ENCODE measurements at places on chromosomes 7 and 10.
A peak's percentile ranks its signal among the peaks of the same experiment; 100 is the strongest.

- DNase-seq: no peak
These were observed 179.9 kb downstream of the SEMA3E start for GRCh38 chr7:83469076-83469475.

GRCh38 chr10:49598164-49598856 lies 11.8 kb upstream of the SLC18A3 start:
- DNase-seq: no peak

GRCh38 chr7:36203071-36203790 lies 50.2 kb downstream of the EEPD1 start:
- no peak for DNase-seq

DNA sequence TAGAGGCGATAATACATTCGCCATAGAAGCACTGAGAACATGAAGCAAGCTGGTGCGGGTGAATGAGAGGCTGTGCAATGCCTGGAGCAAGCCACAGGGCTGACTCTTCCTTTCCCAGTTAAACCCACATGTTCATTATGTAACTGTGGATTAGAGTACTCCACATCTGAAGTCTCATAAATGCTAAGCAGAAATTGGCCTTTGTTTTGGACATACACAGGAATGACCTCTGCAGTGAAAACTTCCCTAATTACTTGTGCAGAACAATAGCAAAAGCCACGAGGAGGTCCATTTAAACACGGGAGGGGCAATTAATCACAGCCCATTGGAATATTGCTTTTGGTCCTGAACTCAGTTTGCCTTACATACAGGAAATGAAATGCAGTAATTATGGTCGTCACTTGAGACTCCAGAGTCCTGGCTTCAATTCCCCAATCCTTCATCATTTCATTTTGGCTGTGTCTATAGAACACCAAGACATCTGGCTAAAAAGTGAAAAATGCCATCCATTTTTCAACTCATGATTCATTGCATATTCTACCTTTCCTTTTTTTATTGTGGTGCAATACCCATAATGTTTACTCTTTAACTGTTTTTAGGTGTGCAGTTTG lies 78.7 kb upstream of the CXCL12 start:
- peak; percentile 50 for DNase-seq

- DNase-seq: no peak
These were observed 905.8 kb upstream of the AUTS2 start for GRCh38 chr7:68692511-68692910.

DNA sequence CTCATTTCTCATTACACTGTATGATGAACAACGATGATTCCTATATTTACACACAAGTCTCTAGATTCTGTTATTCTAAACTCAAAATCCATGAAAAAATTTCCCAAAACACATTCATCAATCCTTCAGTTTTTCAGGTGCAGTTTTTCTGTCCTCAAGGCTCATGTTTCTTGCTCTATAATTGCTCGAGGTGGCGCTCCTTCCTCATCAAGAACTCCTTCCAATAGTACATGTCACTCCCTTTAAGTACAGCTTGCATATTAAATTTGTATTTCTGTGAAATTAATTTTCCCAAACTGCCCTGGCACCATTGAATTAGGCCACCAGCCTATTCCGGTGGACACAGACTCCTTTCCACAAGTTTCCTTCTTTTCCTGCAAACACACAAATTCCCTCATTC lies 188.7 kb upstream of the MINDY3 start:
- DNase-seq: no peak

DNA sequence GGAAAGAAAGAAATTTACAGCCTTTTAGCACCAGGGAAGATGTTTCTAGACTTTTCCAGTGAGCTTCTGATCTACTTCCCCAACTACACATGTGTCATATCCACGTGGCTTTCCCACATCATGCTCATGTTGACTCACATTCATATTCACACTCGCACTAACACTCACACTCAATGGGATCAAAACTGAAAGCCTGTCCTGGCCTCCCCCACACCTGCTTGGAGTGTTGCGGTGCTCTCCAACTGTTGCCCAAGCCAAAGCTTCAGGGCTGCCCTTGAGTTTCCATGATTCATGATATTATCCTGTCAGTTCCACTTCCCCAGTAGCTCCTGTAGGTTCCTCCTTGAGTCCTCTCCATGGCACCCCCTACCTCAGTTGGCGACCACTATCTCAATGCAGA lies 444.4 kb downstream of the GATA3 start:
- DNase-seq: no peak

DNA sequence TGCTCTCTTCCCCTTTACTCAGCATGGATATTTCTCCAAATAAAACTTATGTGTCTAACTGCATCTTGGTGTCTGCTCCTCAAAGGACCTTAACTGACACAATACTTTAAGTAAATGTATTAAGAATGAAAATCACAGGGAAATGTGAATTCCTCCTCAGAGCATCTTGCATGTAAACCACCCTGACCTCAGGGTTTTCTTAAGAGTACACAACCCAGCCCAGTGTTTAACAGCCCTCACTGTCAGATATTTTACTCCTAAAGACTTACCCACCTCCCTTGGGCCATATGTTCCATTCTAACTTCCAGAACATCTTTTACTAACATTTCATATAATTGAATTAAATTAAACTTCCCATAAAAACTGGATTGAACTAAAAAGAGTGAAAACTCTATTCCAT lies 315.3 kb downstream of the HPSE2 start:
- no peak for DNase-seq

DNA sequence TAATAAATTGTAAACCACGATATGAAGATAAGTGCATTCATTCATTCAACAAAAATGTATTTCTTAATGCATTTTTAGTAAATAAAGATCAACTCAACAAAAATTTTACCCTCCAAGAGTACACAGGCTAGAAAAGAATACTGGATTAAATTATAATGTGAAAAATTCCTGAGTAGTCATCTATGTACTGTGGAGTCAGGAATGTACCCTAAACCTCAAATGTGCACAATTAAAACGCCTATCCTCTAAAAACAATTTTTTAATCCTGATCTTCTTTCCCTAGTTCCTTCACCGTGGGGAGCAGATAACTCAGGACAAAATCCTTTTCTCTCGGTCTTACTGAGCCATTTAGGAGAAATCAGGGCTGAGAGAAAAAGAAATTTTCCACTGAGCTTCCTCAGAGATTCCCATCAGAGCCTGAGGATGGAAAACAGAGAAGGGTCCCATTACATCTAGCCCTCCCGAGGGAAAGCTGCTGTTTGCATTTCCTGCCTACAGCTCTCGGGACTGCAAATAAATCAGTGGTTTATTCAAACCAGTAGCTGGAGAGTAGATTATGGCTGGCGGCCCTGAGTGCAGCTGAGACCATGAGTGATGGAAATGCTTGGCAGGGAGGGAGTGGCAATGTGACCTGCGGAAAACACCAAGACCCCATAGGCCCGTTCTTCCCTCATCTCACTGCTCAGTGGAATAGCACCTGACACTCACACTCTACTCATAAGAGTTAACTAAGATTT lies 7.4 kb downstream of the TAS2R40 start:
- DNase-seq: peak; percentile 40

DNA sequence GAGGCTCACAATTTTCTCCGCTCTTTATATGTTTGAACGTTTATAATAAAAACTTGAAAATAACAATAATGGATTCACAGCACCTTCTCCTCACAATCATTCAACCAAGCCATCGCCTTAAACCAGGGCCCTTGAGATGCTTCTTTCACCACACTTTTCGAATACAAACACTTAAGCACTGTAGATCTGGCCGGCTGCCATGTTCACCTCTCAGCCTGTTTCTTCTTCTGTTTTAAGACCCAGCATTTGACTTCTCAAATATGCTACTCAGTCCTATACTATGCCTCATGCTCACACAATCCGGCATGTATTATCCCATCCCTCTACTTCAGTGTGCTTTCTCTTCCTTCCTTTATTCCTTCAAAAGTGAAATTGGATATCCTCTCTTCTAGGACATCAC lies 280.6 kb downstream of the TFEC start:
- no peak for DNase-seq

DNA sequence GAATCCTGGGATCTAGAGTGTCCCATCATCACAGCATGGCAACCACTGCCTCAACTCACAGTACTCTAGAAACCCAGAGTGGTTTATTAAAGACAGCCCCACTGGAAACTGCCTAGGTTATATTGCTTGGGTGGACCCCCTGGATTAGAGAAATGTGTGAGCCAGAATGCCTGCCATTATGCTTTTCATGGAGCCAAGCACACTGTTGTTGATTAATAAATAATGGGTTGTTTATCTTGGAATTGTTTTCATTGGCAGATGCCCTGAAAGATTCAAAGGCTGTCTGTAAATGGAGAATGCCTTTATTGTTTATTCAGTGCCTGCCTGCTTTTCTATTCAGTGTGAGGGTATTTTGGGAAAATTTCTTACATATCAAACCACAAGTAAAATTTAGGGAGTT lies 52.1 kb downstream of the GNAI1 start:
- DNase-seq: no peak

- no peak for DNase-seq
These were observed 3.0 kb downstream of the CLRN3 start for GRCh38 chr10:127889605-127890195.

DNA sequence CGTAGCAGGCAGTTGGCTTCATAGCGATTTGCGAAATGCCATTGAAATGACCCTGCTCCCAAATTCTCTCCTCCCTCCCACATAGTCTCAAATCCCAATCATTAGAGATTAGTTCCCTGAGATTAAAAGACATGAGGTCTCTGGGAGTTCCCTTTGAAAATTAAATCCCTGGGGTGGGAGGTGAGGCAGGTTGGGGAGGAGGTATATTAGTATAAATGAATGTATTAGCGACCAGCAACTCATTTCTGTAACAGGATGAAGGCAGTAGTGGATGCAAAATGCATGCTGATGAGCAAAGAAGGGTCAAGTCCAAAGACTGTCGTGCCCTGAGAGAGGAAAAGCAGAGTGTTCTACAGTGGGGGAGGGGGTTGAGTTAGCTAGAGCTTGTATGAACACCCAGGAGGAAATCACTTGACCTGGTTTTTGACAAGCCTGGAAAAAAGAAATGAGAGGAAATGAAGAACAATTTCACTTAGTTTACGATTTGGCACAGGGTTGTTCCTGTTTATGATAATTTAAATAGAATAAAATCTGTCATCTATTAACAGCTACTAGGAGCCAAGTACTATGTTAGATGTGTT lies 79.6 kb upstream of the MTPN start:
- peak; percentile 24 for DNase-seq

GRCh38 chr10:100827819-100828737 lies 82.7 kb downstream of the PAX2 start:
- DNase-seq: peak; percentile 83

DNA sequence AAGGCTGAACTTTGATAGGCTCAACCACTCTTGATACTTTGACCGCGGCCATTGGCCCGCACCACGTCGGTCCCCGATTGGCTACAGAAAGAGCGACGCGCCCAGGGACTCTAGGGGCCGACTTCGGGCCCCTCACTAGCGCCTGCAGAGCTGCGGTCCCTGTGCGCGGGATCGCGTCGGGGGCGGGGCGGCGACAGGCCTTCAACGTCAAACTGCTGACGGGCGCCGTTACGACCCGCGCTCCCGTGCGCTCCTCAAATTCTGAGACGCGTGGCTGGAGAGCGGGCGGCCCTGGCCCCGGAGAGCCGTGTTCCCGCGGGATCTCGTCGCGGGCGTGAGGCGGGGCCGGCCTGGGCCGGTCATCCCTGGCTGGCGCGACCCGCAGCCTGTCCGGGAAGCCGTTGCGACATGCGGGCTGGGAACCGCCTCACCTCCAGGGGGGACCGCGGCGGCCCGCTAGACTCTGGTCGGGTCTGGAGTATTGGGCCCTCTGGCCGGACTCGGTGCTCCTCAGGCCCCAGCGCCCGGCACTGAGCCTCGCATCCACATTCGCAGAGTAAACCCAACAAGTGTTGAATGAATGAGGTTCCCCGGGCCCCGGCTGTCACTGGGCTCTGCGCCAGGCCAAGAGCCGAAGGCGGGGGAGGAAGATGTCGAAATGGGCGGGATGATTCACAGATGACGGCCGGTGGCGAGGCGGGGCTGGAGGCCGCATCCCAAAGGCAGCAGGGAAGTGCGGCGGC lies 643 bp upstream of the SLC25A28 start:
- peak; percentile 98 for DNase-seq

DNA sequence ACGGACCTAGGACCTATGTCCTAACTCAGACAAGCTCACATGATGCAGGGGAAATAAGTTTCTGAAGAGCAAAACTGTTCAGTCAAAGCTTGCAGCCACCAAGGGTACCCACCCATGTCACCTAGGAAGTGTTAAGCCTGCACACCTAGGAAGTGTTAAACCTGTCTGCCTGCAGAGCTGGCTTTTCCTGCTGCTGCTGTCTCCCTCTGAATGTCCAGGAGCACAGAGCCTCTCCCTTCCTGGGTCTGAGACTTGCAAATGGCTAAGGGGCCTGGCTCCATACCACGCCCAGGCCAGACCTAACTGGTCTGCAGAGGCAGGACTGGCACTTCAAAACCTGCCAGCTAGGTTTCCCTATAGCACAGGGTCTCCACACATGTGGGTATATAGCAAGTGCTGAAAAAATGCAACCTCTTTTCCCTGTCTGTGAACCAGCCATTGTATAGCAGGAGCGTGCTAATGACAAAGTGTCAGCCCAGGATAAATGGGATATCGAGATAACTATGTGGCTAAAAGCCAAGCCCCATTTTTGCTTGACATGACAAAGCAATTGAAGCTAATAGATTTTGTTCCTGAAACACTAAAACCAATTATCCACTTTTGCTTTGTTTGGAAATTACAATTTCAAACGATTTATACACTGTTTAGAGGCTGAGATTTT lies 1.5 kb downstream of the GDF2 start:
- no peak for DNase-seq

- no peak for DNase-seq
These were observed 6.7 kb upstream of the OTUD1 start for GRCh38 chr10:23432166-23432565.

- DNase-seq: peak; percentile 84
These were observed 3.9 kb upstream of the HOXA2 start for GRCh38 chr7:27106181-27106900.

DNA sequence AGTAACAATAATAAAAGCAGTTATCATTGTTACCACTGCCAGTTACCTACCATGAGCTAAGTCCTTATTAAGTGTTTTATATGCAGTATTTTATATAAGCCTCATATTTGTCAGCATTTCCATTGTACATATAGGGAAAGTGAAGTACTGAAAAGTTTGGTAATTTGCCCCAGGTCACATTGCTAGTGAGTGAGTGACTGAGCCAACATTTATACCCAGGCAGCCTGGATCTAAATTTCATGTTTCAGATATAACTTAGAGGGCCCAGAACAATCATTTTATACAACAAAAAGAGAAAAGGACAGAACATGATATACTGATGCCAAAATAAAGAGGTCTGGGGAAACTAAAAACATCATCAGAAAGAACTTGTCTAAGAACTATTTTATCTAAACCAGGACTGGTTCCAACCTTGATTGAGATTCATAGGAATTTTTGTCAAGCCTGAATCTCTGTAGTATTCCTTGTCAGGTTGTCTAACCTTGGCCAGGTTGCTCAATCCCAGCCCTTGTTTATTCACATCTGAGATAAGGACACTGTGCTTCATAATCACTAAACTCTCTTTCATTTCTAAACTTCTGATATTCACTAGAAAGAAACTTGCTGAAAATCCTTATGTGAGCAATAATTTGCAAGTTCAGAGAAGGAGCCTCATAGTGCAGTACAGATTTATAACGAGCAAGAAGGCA lies 308.2 kb downstream of the IPMK start:
- no peak for DNase-seq

- no peak for DNase-seq
These were observed 10.6 kb downstream of the FAS start for GRCh38 chr10:89001024-89001728.

GRCh38 chr10:73874267-73875138 lies at the start of gene CAMK2G:
TSS of gene CAMK2G (minus strand) at chr10:73874555. CDS start at chr10:73874461, 94 bp downstream.
- DNase-seq: peak; percentile 77

Measured in retina (tissue), 1 donor.